Lung microvascular endothelial cell (primary cell): ENCODE measurements at places on chromosomes 4 and X.

- no peak for DNase-seq
These were observed 9.2 kb downstream of the PDE6B start for GRCh38 chr4:634599-634985.

DNA sequence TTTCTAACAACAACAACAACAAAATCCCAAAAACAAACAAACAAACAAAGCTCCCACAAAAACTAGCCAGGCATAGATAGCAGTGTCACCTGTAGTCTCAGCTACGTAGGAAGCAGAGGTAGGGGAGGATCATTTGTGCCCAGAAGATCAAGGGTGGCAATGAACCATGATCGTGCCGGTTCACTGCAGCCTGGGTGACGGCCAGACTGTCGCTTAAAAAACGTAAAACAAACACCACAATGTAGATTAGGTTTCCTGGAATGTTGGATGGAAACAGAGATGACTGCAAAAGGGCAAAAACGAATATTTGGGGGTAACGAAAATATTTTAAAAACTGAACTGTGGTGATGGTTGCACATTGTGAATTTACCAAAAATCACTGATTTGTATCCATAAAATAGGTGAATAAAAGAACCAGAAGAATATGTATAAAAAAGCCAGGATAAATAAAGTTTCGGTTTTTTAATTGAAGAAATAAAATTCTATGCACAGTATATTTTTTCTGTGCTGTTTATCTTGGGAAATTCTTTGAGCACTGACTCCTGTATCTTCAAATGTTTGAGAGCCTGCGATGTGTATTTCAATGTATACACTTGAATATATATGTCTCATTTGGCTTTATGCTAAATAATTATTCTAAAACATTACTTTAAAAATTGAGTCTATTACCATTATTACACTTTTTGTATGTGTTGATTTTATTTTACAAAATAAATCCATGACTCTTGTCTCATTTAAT lies 1477.0 kb downstream of the PCDH7 start:
- no peak for DNase-seq

DNA sequence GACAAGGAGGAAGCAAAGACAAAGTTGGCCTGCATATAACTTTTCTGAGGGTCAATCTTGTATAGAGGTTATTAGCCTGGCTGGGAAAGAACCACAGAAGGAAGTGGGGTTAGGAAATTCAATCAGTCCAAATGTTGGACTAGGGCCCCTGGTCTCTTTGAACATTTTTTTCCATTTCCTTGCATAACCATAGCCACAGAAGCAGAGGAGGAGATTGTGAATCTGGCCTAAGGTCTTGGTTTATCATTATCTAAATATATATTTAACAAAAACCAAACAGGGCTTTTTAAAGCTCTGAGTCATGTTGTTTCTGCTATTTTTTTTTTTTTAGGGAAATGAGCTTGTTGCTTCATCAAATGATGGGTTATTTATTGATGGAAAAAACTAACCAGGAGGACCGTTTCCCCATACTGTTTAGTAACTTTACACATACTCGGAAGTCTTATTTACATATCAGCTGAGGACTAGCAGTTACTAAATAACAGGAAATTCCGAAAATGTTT lies 97.7 kb upstream of the ACSL4 start:
- DNase-seq, result peak; percentile 31

GRCh38 chr4:158169931-158170690 lies 2.7 kb downstream of the GASK1B start:
- peak; percentile 58 for DNase-seq

DNA sequence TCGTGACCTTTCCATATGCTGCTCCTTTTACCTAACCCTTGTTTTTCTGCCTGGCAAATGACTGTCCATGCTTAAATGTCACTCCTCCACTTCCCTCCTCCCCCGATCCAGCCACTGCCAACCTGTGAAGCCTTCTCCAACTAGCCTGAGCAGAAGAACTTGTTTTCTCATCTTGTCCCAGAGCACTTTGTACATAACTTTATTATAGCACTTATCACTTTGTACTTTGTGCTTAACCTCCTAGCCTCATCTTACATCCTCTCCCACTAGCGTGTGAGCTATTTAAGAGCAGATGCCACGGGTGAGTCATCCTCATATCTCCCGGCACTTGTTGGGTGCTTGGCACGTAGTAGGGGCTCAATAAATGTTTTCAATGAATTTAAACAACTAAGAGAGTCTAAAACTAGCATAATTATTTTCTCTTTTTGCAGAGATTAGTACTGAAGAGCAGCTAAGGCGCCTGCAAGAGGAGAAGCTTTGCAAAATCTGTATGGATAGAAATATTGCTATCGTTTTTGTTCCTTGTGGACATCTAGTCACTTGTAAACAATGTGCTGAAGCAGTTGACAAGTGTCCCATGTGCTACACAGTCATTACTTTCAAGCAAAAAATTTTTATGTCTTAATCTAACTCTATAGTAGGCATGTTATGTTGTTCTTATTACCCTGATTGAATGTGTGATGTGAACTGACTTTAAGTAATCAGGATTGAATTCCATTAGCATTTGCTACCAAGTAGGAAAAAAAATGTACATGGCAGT lies 46.9 kb downstream of the XIAP start:
- no peak for DNase-seq

- no peak for DNase-seq
These were observed 3.1 kb upstream of the SOX3 start for GRCh38 chrX:140507982-140508305.

- no peak for DNase-seq
These were observed 910.4 kb downstream of the RAB28 start for GRCh38 chr4:12573716-12574115.

DNA sequence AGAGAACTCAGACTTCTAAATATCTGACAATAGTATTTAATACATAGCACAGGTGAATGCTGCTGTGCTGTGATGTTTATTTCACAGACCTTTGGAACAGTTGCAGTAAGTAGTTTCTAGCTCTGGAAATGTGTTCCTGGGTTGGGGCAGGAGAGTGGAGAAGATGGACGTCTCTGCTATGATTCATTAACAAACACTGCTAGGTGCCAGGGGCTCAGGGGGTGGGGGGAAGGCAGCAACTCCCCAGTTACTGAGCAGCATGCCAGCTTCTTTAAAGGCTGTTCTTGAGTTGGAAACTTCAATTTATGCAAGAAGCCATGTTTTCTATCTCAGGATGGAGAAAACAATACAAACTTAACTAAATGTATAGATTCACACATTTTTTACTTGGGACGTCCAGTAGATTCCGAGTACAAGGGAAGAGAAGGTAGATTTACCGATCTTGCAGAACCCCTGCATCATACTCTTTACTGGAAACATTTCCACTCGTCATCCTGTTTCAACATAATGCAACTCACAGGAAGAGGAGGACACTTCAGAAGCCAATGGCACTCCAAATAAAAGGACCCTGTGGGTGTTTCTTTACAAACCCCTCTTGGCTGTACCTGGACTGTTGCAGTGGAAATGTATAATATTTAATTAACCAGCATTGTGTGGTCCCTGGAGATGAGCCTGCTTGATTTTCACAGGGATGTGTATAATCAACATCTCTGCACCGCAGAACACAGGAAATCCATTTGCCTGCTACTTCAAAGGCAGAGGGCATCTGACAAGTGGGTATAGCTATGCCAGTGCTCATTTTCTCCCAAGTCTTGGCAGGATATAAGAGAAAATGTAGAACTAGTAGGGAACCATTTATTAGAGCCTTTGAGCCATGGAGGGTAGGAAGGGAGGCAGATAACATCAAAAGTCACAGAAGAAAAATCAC lies 171.4 kb downstream of the SH3KBP1 start:
- DNase-seq, result peak; percentile 28

- DNase-seq, result no peak
These were observed 411.3 kb downstream of the SPRY1 start for GRCh38 chr4:123807866-123808265.

DNA sequence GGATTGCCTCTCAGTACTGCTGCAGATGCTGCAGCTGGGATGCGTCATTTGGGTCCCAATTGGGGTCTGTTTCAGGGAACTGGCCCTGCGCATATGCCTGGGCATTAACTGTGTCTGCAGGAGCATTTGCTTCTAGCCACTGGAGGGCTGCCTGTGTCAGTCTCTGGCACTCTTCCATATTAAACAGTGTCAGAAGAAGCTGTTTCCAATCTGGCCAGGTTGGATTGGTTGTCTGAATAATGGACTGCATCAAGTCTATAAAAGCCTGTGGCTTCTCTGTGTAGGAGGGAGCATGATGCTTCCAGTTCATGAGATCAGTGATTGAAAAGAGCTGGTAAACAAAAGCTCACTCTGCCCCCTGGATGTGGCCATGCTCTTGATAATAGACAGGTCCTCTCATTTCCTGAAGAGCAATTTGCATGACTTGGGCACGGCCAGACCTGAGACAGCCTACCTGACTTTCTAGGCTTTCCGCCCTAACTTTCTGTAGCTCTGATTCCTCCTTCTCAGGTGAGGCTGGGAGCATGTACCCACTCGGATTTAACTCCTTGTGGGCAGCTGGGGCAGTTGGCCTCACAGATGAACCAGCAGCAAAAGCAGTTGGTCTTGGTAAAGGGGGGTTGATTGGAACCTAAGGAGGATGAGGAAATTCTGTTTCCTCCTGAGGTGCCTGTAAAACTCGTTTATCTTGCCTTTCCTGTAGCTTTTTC lies 29.2 kb downstream of the SULT1E1 start:
- peak; percentile 87 for DNase-seq

GRCh38 chr4:1975391-1975801 lies 33.4 kb downstream of the NELFA start:
- no peak for DNase-seq

DNA sequence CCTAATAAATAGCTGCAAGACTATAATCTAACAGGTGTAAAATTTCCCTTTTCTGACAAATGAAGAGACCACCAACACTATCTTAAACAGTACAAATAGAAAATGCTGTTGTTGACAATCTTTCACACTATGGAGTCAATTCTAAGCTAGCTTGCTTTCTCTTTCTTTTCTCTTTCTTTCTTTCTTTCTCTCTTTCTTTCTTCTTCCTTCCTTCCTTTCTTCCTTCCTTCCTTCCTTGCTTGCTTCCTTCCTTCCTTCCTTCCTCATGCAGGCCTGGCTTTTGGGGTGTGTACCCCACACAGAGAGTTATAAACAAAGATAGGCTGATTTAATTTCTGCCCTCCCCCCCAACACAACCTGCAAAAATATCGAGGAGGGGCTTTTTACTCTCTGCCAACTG lies 8.1 kb upstream of the ARX start:
- no peak for DNase-seq

DNA sequence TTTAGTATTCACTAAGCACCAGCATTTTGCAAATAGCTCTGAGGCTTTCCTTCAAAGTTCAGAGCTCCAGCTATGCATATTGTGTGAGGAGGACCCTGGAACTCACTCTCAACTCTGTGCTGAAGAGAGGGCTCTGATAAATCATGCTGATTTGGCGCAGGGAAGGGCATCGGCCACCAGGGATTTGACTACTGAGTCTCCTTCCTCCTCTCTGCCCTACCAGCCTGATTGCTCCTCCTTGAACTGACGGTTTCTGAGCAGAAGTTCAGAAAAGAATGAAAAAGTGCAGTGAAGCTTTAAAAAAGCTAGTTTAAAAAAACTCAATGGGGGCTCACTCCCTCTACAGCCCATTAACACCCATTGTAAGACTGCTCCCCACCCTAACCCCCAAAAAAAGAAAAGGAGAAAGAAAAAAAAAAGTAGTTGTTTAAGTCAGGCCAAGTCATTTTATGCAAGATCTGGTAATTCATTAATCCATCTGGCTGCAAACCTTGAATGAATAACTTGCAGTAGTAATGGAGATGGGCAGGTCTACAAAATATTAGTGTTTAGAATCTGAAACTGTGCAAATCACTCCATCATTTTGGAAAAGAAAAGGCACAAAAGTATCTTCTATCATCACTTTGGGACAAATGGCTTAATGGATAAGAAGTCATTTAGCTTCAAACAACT lies 13.3 kb downstream of the PPARGC1A start:
- no peak for DNase-seq

DNA sequence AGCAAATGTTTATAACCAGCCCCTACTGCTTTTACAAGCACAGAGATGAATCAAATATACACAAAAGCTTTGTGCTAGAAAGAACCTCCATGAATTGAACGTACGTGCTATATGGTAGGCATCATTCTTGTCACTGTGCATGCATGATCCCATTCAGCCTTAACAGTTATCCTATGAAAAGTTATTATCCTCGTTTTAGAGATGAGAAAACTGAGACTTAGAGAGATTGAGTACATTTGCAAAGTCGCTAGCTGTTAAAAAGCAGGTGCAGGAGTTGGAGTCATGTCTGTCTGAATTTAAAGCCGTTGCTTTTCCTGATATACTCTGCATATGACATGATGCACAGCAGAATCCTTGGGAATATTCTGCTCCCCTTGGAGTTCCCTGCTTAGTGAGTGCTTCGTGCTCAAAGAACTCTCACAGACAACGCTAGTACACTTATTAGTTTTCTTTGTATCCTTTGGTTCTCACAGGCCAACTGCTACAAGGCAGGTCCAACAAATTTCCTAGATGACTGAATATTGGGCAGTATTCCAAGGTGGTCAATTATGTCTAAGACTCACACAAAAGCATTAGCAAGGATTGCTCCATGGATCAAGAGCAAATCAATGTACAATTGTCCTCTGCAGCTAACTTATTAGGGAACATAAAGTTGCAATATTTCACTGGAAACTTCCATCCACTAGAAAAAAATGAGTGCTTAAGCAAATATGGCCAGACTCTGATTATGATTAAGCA lies 42.8 kb upstream of the TRIM2 start:
- no peak for DNase-seq

DNA sequence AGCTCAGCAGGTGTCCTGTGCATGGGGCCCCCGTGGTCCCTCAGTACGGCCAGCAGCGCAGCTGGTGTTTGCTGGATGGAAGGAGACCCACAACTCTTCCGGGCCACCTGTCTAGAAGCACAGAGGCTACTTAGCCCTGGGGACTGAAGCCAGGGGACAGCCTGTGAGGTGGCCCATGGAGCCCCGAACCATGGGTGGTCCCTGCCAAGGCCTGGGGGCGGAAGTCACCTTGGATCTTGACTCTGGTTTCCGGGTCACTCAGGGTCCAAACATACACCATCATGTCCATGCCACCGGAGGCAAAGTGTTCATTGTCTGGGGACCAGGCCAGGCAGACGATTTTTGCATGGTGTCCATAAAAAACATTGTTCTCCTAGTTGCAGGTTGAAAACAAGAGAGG lies 39.5 kb downstream of the WDR1 start:
- no peak for DNase-seq

GRCh38 chr4:160142579-160142978 lies 1039.7 kb downstream of the RAPGEF2 start:
- DNase-seq, result no peak

DNA sequence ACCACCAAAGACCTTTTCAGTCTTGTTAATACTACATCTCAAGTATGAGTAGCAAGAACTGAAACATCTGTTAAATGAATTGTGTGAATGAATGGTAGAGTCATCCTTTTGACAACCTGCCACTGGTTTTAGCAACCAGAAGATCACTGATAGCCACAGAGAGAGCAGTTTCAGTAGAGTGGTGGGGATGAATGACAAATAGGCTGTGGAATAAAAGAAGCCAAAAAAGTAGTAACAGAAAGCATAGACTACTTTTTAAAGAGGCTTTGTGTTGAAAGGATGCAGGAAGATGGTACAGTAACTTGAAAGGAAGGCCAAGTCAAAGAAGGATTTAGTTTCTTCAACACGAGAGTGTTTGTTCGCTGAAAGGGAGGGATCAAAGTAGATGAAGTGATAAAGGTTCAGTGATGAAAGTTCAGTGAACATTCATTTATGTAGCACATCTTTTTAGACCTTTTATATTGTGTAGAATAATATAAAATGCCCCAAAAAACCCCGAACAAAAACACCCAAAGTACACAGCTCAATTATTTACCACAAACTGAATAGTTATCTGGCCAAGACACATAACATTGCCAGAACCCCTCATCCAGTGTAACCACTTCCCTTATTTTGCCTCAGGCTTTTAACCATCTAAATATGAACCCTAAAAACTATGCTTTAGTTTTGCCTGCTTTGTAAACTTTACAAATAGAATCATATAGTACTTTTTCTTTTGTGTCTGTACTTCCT lies 40.1 kb upstream of the EIF1AX start:
- DNase-seq, result no peak
